ENCODE measurements at places on chromosomes 7 and 10.
A peak's percentile ranks its signal among the peaks of the same experiment; 100 is the strongest.

DNA sequence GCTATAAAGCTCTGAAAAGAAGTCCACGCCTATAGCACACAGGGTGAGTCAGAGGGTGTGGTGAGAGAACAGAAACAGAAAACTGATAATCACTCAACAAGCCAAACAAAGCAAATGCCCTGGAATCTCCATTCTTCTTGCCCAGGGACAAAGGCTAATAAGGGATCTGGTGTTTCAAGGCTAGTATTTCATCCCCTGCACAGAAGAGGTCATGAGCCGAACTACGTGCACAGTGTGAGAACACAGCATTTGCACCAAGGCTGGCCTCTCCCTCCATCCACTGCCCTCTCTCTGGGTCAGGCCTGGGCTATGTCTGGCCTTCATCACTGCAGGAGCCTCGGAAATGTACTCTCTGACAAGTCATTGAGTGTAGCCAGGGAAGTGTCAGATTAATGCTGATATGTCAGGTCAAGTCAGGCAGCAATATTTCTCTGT lies 42.7 kb downstream of the PRR15 start:
- no peak for DNase-seq

DNA sequence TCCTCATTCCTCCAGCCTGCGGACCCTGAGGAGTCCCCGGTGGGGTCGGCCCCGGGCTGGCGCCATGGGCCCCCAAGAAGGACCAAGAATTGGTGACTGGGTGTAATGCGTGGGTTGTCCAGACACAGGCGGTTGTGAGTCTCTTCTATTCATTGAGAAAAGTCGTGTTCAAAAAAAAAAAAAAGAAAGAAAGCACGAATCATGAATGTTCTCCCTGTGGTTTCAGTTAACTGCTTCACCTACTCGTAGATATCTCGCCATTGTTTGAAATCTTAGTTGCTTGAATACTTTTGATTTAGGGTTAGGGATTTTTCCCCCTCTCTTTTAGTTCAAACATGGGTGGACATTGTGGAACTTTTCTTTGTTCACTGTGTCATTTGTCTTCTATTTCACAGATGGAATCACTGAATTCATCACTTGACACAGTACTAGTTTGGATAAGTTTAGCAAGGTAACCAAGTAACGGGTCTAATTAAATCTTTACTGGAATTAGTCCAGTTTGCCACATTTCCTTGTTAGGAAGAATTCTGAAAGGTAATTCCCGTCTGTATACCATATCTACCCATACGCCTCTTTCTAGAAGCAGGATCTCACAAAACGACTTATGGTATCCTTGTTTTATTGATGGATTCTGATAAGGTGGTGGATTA lies 775 bp downstream of the STARD3NL start:
- DNase-seq, result no peak

- DNase-seq, result no peak
Observed at GRCh38 chr7:69946901-69947300, 348.6 kb downstream of the AUTS2 start.

DNA sequence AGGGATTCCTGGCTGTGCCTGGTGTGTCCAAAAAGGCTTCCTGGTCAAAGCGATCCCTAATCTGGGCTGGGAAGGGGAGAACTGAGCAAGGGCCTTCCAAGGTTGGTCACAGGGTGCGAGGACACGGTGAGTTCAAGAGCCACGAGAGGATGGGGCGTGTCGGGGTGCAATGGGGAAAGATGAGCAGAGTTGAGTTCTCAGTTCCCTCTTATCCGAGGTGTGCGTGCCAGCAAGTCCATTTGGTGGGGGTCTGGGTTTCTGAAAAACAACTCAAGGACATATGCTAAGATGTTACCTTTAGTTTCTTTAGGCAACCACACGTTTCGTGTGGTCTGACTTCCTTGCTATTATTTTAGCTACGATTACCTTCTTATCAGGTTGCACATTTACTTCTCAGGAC lies 1.3 kb downstream of the ZNF775 start:
- DNase-seq, result no peak

- no peak for DNase-seq
Observed at GRCh38 chr7:114508086-114508485, 93.5 kb downstream of the FOXP2 start.

- DNase-seq, result no peak
Observed at GRCh38 chr10:74244097-74244685, 93.2 kb downstream of the ADK start.

DNA sequence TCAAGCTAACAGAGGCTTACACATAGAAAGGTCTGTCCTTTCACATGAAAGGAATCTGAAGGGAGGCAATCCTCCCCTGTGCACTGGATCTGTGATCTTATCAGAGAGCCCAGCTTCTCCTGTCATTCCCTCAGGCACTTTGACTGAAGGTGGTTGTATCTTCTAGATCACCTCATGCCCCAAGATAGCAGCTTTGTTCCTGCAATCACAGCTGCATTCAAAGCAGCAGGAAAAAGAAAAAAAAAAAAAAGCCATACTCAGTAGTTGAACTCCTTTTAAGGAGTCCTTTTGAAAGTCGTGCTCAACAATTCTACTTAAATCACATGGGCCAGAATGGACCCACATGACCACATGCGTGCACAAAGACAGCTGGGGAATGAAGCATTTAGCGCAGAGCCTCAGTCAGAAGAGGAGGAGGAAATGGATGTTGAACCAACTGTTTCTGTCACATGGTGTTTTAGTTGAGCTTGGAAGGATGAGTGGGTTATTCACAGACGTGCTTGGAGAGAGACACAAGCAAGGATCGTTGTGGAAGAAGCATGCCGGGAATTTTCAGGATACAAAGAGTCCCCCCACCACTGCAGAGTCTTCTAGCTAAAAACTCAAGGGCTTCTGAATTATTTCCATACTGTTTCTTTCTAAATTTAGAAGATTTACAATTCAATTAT lies 13.0 kb upstream of the PFKP start:
- DNase-seq, result no peak

DNA sequence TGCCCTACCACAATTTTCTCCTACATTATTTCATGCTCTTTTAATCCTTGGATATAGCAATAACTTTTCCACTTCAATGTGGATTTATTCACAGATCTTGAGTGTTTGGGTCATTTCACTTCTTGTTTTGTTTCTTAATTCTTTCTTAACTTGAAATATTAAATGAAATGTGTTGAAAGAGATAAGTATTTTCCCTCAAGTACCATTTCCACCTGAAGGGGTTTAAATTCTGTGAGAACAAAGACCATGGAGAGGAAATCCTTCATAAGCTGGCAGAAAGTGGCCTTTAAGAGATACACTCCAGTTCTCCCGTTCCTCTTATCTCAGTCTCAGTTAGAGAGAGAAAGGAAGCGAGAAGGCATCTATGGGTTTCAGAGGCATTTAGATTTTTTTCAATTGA lies 14.1 kb upstream of the DLD start:
- DNase-seq, result no peak

- DNase-seq, result no peak
Observed at GRCh38 chr10:110803239-110803749, 68.4 kb upstream of the PDCD4 start.

DNA sequence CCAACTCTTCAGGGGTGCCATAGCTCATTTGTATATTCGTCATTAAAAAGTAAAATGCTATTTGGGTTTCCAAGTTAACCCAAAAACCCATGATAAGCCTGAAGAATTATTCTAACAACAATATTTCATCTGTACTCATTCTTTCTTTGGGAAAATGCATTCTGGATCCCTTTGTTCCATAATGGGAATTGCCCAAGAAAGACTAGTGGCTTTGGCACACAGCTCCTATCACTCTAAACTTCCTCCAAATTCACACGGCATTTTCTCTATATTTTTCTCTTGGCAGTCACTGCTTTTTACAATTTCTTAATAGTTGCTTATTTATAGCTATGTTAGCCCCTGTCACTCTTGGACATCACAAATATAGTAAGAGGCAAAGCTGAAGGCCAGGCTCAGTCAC lies 29.1 kb downstream of the CHCHD3 start:
- no peak for DNase-seq

GRCh38 chr7:149286811-149287400 lies 24.9 kb downstream of the ZNF783 start:
- DNase-seq, result no peak

GRCh38 chr10:52053497-52053896 lies 260.6 kb upstream of the DKK1 start:
- no peak for DNase-seq

DNA sequence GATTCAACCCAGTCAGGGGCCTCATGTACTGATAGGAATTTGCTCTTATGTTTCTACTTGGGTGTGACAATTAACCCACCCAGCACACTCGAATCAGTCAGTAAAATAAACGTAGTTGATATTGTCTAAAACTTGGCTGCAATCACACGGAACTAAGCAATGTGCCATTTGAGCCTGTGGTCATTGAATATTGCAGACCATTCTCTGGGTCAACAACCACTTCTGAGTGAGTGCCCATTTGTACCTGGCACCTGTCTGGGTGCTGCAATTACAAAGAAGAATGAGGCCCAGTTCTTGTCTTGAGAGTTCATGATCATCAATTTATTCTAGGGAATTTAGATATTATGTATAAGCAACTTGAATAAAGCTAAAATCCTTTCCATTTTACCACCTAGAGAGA lies 29.8 kb downstream of the NPY start:
- DNase-seq, result no peak

DNA sequence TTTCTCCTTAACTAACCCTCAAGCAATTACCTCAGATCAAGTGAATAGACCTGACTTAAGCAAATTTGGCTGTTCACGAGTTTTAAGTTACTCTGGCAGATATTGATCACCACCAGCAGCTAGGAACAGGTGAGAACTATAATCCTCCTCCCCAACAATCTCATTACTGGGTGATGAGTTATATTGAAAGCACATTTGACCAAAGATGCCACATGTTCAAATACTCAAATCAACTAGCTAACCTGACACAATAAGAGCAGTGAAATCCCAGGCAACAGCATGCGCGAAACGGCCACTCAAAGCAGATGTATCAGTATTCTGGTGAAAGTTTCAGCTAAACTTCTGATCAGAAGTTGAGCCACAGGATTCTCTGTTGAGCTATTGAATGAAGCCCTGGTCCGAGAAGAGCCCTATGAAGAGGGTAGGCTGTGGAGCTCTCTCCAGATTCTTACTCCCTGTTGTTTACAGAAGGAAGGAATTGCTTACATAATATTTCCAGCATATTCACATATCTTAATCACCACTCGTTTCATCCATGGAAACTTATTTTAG lies 52.6 kb downstream of the CAV1 start:
- DNase-seq, result no peak

DNA sequence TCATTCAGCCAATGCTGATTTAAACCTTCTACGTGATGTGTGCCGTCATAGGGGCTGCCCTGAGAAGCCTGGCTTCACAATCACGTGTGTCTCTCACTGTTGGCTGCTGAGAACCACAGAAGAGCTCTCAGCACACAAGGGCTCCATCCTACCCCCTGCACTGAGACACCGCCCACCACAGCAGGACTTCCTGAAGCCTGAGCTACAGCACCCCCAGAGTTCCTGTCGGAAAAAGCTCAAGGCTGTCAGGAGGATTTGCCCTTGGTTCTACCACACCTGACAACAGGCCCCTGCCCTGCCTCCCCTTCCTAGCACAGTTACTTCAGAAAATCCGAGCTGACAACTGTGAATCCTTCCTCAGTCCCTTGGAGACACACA lies 191.9 kb downstream of the MAD1L1 start:
- DNase-seq, result no peak

- DNase-seq, result no peak
Observed at GRCh38 chr7:19698331-19698730, 10.5 kb downstream of the POLR1F start.

GRCh38 chr7:71991586-71991985 lies 420.6 kb downstream of the CALN1 start:
- no peak for DNase-seq

DNA sequence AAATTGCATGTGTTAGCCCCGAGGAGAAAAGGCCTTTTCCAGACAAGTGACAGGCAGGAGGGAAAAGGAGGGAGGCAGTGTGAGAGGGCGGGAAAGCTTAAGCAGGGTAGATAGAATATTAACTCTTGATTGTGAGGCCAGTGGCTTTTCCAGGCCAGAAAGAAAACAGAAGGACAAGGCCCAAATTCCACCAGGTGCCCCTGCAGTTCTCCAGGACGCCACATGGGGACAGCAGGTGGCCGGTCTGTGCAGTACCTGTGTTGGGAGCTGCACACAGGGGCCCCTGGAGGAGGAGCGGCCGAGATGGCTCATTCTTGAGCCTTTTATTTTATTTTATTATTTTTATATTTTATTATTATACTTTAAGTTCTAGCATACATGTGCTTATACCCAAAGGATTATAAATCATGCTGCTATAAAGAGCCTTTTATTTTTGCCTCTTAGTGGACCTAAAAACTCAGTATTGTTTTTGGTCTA lies 141.3 kb upstream of the KLF14 start:
- DNase-seq, result peak; percentile 88

- DNase-seq, result no peak
Observed at GRCh38 chr7:133702078-133702477, 425.1 kb upstream of the LRGUK start.

GRCh38 chr7:149765399-149766121 lies 7.8 kb downstream of the ZNF467 start:
- DNase-seq, result no peak

DNA sequence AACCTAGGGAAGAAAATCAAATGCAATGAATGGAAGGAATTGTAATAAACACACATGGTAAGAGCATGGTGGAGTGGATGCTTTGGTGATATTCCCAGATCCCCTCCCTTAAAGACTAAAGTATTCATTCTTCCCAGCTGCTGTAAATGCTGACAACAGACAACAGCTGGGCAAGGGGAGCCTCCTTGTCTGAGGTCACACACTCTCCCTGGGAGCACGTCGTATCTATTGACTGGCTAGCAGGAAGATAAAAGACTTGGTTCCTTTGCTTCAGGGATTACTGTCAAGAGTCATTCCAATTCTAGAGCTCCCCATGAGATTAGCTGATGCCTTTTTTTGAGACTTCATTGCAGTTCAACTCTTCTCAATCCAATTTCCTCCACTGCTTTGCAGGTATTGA lies 443.5 kb upstream of the ETV1 start:
- DNase-seq, result peak; percentile 14

DNA sequence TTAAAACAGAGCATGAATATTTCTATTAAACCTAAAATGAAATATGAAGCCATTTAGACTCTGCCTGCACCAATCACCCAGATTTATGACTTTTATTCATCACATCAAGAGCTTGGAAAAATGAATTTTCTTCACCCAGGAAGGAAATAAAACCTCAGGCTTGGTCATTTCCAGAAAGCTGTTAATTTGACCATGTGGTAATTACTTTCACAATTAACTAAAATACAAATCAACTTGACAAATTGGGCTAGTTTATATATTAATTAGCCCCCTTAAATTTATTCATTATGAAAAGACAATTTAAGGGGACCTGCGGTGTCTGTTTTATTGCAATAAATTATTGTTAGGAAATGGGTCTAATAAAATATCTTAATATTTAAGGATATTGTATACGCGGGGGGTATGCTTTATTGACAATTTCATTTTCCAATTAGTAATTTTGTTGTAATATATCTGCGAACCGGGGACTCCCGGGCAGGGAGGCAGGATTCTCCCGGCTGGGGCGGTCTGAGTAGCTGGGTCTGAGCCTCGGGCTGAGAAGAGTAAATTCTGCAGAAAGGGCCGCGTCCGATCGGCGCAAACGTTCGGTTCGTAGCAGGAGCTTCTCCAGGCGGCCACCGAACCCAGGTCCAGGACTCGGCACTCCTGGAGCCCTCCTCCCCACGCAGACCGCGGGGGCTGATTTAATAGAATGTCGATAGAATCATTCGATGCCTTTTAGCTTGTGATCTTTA lies 9.4 kb upstream of the MNX1 start:
- DNase-seq, result no peak
